ENCODE measurements at places on chromosomes 5 and 9. TPM values are rescaled to one million over a fixed set of nuclear protein-coding genes. Genes with fewer than 3 reads are reported as not detected.

- no peak for DNase-seq
Measured at GRCh38 chr5:72486371-72486770, 20.8 kb downstream of the ZNF366 start.

GRCh38 chr5:139379626-139380449, 3.3 kb downstream of the SLC23A1 start:
- DNase-seq = no peak

DNA sequence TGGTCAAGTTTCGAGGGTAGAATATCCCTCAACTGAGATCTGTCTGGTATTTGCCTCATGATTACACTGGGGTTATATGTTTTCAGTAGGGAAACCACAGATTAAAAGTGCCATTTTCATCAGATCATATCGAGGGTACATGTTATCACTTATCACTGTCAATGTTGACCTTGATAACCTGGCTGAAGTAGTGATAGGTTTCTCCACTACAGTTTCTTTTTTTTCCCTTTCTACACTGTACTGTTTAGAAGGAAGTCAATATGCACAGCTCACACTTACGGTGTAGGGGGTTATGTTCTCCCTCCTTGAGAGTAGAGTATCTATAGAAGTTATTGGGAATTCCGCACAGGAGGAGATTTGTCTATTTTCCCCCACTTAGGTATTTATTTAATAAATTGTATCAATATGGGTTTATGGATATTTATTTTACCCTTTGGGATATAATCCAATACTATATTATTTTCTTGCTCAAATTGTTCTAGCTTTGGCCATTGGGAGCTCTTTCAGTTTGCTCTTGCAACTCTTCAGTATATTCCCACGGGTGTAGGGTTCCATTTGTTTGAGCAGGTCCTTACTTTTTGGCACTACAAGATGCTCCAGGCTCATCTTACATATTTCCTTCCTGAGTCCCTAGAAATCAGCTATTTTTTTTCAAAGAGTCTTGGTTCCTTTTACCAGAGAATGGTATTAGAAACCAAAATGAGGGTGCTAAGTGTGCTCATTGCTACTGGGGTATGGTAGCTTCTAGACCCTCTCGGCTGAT, 444.5 kb downstream of the RAB3C start:
- no peak for DNase-seq

RGP1 gene
- 5.1 TPM for total RNA-seq

- DNase-seq = no peak
Measured at GRCh38 chr5:150239794-150240122, 49.8 kb downstream of the CAMK2A start.

SHC3 gene
- total RNA-seq = 0.08 TPM

- no peak for DNase-seq
Measured at GRCh38 chr5:167012123-167013034, 1279.1 kb upstream of the WWC1 start.

GRCh38 chr9:73532985-73533384, 381.3 kb downstream of the ANXA1 start:
- DNase-seq = no peak

GRCh38 chr5:143980506-143980905, 168.5 kb downstream of the HMHB1 start:
- DNase-seq = no peak

FAM153A gene
- 0.70 TPM for total RNA-seq

DNA sequence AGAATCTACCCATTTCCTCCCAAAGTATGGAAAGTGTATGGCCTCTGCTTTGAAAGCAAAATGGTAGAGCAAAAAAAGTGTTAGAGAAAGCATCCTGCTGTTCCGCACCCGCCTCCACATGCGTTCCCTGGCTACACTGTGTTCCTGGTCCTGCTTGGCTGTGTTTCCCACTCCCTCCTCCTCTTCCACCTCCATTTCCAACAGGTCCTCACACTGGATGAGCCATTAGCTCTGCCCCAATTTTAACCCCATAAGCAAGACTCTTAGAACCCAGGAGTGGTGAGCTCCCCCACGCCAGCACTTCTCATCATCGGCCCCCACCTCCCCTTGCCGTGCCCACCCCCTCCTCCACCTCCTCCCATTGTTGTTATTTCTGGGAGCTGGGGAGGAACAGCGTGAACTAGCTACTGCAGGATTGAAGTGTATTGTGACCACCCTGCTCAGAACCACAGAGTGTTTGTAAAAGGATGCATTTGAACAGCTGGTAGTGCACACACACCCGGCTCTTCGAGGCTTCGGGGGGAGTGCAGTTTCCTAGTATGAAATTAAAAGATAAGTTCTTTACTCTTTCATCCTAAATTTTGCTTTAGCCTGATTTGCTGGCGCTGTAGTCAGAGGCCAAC, 120.0 kb downstream of the PDZD2 start:
- no peak for DNase-seq

PCDHGA10 gene
- total RNA-seq = 2.0 TPM

DNA sequence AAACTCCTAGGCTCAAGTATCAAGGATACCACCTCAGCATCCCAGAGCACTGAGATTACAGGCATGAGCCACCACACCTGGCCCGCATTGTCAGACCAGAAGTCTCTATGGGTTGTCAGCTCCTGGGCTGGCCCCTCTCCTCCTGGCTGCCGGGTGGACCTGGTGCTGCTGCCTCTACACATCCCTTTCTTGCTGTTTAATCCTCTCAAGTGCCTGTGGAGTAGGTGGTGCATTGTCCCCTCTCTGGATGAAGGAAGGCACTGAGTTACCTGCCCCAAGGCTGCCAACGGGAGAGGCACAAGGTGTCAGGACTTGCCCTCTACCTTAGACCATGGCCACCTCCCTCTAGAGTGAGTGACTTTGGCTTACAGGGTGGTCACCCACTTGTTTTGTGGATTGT, 37.4 kb downstream of the PHF2 start:
- DNase-seq = no peak

DNA sequence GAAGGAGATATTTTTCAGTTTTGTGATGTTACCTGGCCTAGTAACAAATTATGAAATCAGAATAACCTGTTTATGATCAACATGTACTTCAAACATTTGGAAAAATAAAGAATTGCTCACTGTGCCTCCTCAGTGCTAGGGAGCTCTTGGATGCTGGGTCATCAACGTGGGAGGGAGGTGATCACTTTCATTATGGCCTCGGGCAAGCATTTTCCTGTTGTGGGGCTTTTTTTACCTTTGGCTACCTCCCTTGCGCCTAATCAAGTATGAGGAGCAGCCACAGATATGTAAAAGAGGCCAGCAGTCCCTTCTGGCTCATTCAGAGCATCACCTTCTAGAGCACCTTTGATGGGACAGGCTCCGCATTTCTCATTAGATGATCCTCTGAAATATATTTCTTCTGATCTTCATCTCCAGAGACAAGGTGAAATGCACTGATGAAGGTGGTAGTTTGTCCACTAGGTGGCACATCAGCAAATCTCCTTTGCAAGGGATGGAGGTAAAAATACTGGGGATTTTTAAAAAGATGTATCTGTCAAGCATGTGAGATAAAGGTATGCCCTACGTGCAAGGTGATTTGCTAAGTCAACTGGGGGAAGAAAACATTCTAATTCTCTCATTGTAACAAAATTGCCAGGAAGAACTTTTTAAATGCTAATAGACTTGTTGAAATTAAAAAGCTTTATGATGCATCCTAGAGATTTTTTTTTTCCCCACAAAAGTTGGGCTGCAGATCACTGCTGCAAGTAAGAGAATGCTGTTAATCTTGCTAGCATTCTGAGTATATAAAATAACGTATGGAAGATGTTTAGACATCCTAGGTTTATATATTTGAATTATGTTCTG, 218.2 kb downstream of the MAST4 start:
- DNase-seq = no peak

ANKDD1B gene
- 1.4 TPM for total RNA-seq
